ENCODE measurements at places on chromosomes 11 and 22.

- no peak for DNase-seq
Observed at GRCh38 chr11:36141196-36141953, 147.8 kb downstream of the COMMD9 start.

- no peak for DNase-seq
Observed at GRCh38 chr22:18136563-18137320, 13.2 kb upstream of the USP18 start.

GRCh38 chr11:89321401-89321800, 143.7 kb downstream of the TYR start:
- no peak for DNase-seq

- no peak for DNase-seq
Observed at GRCh38 chr11:71062199-71062598, 190.2 kb downstream of the SHANK2 start.

DNA sequence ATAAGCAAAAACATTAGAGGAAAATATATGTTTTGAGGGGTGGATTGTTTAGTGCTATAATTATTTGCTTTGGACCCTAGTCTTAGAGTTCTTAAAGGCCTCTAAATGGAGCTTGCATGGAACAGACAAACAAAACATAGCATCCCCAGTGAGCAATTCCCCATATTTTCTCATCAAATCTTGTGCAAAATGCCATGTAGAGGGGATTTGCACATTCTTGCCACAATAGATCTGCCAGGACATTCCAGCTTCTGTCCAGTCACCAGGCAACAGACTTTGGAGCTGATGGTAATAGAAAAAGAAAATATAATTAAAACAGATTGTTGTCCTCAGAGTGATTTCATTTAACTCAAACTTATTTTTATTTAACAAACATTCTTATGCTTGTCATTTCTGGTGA, 360.3 kb upstream of the PDGFD start:
- DNase-seq: no peak

- DNase-seq: no peak
Observed at GRCh38 chr22:37716708-37717107, 19.9 kb downstream of the TRIOBP start.

GRCh38 chr22:37199760-37200108, 11.7 kb upstream of the C1QTNF6 start:
- no peak for DNase-seq

All from GM10248 (cell line).